ENCODE measurements at places on chromosomes 4 and X. TPM values are rescaled to one million over a fixed set of nuclear protein-coding genes. Genes with fewer than 3 reads are reported as not detected.

The RHOXF1 gene
- total RNA-seq, result not detected

The TLR1 gene
- total RNA-seq, result 37.4 TPM

The XAGE5 gene
- total RNA-seq, result not detected

The GALNT7 gene
- total RNA-seq, result 80.3 TPM

The SHROOM4 gene
- 8.3 TPM for total RNA-seq

The CLGN gene
- total RNA-seq, result not detected

The SLC38A5 gene
- 5.0 TPM for total RNA-seq

The CHRDL1 gene
- total RNA-seq, result 140 TPM

The CPZ gene
- not detected for total RNA-seq

The GLRA3 gene
- not detected for total RNA-seq

The ADGRG2 gene
- total RNA-seq, result 8.2 TPM

The FREM3 gene
- total RNA-seq, result not detected

All from stomach (tissue), 19 donors.